ENCODE measurements at places on chromosomes 5 and 9.

DNA sequence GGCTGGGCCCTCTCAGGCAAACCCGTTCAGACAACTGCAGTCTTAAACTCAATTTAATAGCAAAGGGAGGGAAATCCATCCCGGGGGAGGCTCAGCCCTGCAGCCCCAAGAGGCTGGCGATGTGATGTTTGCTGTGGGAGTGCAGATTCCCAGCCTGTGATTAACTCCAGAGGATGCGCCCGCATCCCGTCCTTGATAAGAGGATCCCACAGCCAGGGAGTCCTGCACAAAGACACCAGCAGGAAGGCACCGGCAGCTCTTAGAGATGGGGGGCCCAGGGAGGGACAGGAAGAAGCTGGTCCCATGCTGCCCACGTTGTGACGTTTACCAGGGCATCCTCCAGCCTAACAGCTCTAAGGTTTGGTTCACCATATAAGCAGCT lies 64.7 kb downstream of the MRPL36 start:
- DNase-seq: no peak

DNA sequence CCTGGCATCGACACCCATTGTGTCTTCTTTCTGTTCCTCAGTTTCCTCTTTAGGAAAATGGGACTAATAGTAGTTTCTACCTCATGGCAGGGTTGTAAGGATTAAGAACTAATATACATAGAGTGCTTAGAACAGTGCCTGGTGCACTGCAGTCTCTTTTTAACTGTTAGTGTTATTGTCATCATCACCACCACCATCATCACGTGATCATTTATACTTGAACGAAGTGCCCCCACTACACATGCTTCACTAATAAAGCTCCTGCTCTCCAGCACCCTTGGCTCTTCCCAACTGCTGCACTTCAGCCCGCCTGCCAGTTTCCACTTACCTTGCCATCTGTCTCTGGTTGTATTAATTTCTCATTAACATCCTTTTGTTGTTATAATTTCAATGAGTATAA lies 35.8 kb upstream of the MAST4 start:
- no peak for DNase-seq

GRCh38 chr9:72789885-72790284 lies 163.0 kb downstream of the ALDH1A1 start:
- no peak for DNase-seq

DNA sequence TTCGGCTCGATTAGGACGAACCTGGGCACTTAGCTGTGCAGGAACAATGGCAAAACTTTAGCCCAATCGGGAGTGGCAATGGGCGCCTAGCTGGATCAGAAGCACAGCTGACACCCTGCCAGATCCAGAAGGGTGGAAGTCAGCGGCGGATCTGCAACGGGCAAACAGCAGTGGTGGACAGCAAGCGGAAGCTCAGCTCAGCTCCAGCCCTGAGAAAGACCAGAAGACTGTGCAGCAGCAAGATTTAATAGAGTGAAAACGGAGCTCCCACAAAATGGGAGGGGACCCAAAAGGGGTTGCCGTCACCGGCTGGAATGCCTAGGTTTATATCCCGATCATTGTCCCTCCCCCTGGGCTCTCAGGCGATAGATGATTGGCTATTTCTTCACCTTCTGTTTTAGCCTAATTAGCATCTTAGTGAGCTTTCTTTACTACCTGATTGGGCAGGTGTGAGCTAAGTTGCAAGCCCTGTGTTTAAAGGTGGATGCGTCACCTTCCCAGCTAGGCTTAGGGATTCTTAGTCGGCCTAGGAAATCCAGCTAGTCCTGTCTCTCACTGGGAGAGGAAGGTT lies 1237.9 kb downstream of the CDH12 start:
- DNase-seq: no peak

GRCh38 chr5:131193106-131193505 lies 22.4 kb downstream of the LYRM7 start:
- no peak for DNase-seq

DNA sequence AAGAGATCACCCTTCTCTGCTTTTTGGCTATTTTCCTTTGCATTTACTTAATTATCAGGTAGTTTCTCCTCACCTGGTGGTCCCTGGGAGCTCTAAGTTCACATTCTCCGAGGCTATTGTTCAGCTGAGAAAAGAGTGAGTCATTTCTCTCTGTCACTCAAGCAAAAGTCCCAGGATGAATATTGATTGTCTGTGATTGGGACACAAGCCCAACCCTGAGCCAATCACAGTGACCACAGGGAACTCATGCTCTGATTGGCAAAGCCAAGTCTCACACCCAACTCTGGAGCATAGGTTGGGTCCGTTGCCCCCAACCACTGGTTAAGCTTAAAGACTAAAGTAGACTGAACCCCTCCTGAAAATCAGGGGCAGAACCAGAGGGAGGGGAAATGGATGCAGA lies 27.8 kb upstream of the FAT2 start:
- DNase-seq: no peak

GRCh38 chr5:31048282-31049270 lies 144.9 kb upstream of the CDH6 start:
- no peak for DNase-seq

DNA sequence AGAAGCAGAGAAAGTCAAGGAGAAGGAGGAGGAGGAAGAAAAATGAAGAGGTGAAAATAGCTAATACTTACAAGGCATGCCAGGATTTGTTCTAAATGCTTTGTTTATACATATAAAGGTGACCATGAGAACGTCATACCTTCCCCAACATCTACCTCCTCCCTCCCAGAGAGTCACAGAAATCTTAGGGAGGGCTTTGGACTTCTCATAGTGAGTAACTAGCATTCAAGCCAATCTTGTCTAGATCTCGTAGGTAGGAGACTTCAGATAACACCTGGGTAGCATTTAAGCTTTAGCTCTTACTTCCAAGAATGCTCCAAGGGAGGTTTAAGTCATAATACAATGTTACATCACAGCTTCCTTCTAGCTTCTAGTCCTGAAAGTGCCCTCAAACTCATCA lies 36.5 kb upstream of the GPBP1 start:
- DNase-seq: no peak

GRCh38 chr9:135165756-135166519 lies 78.5 kb downstream of the OLFM1 start:
- DNase-seq: no peak

DNA sequence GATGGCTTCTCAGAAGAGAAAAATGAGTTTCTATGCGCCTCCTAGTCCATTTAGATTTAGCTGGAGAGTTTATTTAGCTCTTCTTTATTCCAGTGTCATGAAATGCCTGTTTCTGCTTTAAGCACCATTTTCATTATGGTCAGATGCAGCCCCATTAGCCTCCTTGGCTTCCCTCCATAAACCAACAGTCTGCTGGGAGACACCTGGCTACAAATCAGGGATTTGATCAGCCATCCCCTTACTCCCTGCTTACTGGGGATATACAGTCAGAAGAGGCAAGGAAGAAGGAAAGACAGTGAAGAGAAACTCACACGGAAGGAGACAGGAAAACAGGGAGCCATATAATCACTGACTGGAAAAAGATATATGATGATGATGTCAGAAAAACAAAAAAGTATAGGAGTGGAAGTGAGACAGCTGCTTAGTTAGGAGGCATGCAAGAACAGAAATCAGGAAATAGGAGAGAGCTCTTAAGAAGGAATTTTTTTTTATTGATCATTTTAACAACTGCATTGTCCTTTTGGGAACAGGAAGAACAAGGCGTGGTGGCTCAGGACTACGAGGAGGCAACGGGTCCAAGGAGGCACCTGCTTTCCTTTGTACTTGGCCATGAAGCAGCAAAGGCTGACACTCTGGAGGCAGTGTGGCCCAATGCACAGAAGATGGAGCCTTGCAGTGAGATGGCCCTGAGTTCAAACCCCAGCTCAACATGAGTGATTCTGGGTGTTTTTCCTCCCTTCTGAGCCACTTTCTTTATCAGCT lies 56.1 kb downstream of the MED27 start:
- DNase-seq: no peak

- DNase-seq: no peak
These were observed 1.2 kb downstream of the AP3S1 start for GRCh38 chr5:115842952-115843351.

DNA sequence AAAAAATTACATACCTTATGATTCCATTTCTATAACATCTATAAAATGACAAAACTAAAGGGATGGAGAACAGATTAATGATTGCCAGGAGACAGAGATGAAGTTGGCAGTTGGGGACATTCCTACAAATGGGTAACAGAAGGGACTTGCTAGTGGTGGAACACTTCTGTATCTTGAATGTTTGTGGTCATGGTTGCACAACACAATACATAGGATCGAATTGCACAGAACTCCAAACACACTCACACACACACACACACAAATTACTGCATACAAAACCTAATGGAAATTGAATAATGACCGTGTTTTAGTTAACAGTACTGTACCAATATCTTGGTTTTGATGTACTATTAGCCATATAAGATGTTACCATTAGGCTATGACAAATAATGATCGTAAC lies 330.7 kb upstream of the POU5F2 start:
- no peak for DNase-seq

DNA sequence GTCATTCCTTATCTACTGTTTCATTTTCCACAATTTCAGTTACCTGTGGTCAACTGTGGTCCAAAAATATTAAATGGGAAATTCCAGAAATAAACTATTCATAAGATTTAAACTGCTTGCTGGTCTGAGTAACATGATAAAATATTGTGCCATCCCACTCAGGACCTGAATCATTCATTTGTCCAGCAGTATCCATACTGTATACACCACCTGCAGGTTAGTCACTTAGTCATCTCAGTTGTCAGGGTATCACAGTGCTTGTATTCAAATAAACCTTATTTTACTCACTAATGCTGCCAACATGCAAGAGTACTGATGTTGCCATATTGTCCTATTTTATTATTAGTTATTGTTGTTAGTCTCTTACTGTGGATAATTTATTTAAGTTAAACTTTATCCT lies 139.7 kb downstream of the FBXO4 start:
- no peak for DNase-seq

DNA sequence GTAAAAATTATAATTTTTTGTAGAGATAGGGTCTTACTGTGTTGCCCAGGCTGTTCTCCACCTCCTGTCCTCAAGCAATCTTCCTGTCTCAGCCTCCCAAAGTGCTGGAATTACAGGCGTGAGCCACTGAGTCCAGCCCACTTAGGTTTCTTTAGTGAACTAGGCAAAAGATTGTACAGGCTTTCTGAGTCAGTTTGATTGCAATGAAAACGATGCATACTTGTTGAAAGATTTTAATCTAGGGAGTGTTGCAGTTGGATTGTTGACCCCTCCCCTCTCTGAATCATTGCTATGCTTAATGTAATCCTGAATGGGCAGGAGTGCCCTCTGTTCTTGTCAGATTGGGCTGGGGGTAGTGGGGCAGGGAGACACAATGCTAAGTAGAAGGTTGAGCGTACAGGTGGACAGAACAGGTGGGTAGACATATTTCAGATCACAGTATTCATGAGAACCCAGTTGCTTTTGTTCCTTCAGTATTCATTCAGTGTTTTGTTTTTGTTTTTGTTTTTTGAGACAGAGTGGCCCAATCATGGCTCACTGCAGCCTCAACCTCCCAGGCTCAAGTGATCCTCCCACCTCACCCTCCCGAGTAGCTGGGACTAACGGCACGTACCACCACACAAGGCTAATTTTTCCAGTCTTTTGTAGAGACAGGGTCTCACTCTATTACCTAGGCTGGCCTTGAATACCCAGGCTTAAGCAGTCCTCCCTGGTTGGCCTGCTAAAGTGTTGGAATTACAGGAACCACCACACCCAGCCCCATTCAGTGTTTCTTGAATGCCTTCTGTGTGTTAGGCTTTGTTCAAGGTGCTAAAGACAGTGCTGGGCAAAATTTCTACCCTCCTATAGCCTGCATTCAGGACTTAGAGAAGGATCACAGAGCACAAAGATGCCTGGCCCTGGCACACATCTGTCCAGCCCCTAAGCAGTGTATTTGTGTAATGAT lies 70.1 kb downstream of the KIAA1958 start:
- DNase-seq: no peak

- DNase-seq: no peak
These were observed 113.6 kb upstream of the CD180 start for GRCh38 chr5:67310169-67310568.

DNA sequence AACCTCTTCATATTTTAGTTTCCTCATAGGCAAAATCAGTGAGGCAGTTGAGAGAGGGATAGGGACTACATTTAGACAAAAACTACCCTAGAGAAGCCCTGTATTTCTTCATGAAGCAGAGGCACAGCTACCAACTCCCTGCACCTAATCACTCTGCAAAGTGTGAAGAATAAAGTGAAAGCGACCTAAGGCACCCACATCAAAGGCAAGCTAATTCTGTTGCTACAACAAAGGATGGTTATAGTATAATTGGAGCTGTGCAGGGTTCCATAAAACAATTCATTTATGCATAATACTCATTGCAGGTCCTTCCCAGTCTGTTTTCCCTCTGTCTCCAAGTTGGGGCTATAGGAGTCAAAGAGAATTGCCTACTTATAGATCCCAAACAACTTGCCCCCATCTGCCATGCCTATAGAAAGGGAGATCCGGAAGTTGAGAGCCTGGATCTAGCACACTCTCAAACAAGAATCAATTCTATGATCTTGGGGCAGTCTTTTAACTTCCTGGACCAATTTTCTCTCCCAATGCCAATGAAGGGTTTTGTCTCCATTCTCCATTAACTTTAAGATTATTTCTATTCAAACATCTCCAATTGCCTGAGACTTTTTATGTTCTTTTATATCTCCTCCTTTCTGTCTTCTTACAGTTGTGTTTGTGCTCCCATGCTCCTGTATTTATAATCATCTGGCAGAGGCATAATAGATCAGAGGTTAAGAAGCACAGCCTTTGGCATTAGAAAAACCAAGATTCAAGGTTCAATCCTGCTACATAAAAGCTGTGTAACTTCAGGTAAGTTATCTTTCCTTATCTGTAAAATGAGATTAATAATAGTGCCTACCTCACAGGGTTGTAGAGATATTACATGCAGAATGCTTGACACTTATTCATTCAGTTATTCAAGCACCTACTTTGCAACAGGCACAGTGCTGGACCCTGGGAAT lies 56.0 kb upstream of the PTGER4 start:
- DNase-seq: no peak

DNA sequence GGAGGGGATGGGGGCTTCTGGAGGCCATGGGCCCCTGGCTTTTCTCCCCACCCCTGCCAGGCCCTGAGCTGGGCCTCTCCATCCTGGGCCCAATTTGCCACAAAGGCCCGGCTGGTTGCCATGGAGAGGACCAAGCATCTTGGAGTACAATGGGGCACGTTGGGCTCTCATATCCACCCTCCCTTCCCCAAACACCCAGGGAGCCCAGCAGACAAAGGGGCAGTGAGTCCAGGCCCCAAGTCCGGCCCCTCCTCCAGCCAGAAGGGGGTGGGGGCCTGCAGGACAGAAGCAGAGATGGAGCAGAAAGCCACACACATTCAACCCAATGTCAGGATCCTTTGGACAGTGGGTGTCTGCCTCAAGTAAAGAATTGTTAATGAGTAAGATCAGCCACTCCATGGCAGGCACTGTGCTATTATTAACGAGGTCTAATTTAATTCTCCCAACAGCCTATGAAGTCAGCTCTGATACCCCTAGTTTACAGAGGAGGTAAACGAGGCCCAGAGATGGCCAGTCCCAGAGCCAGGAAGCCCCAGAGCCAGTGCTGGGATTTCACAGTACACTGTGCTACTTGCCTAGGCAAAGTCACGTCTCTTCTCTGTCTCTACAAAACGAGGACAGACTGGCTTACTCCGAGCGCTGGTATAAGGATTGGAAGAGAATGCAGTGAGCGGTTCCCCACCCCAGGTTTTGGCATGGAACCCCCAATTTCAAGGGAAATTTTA lies 2.3 kb downstream of the CRB2 start:
- DNase-seq: no peak
